ENCODE measurements at places on chromosomes 4 and X.

DNA sequence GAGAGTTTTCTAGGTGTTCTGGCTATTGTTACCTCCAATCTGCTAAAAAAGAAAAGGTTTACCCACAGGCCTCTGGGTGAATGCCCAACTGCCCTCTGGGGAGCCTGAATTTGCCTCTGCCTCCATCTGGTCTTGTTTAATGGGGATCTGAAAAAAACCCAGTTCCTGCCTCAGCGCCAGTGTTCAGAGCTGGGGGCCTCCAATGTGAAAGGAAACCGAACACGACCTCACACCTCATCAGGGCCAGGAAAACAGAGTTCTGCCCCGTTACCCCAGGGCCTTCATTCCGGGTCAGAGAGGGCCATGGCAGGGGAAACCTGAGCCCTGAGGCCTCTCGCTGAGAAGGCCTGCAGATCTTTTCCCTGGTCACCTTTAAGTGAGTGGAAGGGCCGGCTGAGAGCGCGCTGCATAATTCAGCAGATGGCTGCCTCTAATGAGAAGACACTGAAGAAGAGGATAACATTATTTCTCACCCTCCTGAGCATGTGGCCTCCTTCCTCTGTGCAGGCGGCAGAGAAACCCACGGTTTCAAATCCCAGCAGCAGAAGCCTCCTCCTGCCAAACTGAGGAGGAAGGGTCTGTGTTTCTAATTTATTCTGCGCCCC, 6.8 kb downstream of the SEPTIN6 start:
- peaks cover 58% of the 10 kb centered on the region for H3K4me1 ChIP-seq
- H3K27me3 ChIP-seq, result no peaks in the 10 kb centered on the region
- peak overlapping the region; percentile 99 for H3K27ac ChIP-seq
- H3K4me3 ChIP-seq, result peak overlapping the region; percentile 98

GRCh38 chrX:153059191-153060094, 3.2 kb downstream of the PNMA3 start:
- H3K27ac ChIP-seq, result no peak overlapping the region
- H3K4me1 ChIP-seq, result no peaks in the 10 kb centered on the region
- no peaks in the 10 kb centered on the region for H3K27me3 ChIP-seq
- H3K4me3 ChIP-seq, result no peak overlapping the region

DNA sequence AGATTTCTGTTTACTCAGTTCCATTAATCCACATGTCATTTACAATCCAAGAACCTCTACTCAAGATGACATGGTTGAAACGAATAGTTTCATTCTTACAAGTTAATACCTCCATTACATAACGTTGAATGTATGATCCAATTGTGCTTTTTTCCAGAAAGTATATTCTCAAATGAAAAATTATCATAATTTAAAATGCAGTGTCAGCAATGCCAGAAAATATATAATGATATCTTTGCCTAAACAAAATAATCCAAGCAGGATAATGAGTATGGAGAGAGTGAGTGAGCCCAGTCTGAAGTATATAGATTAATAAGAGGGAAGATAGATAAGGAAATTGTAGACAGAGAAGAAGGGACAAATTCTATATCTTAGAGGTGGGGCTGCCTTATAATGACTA, 505.0 kb downstream of the CENPC start:
- no peaks in the 10 kb centered on the region for H3K36me3 ChIP-seq
- no peak overlapping the region for H3K27ac ChIP-seq
- H3K4me3 ChIP-seq, result no peak overlapping the region
- H3K4me1 ChIP-seq, result no peaks in the 10 kb centered on the region
- no peaks in the 10 kb centered on the region for H3K27me3 ChIP-seq

DNA sequence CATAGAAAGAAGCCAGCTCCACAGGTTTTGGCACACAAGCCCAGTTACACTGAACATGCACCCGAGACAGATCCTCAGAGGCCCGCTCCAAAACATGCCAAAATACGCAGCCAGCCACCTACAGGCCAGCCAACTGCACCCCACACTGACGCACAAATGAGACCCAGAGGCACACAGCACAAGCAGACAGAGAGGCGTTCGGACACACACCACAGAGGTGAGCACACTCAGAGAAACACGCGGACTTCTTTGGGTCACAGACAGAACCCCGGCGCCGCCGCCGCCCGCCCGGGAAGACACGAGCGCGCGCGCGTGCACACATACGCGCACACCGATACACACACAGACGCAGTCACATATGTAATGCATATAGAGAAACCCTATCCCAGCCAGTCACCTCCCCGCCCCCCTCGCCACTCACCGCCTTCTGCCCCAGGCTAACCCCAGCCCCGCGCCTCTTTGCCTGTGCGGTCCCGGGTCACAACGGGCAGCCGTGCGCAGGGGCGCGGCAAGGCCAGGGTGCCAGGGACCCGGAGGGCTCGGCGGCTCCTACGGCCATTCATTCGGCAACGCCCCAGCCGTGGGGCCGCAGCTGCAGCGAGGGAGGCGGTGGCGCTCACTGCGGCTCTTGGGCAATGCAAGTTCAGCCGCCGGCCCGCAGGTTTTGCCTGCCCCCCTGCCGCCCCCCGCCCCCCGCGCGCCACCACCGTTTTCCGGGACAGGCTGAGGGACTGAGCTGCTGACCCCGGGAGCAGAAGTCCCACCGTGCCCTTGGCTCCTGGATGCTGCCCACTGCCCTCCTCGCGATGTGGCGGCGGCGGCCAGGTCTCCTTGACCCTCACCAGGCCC, 553 bp downstream of the SEPTIN6 start:
- H3K4me1 ChIP-seq, result peaks cover 21% of the 10 kb centered on the region
- H3K4me3 ChIP-seq, result peak overlapping the region; percentile 98
- peak overlapping the region; percentile 99 for H3K27ac ChIP-seq

- H3K4me1 ChIP-seq, result no peaks in the 10 kb centered on the region
- DNase-seq, result no peak
- no peaks in the 10 kb centered on the region for H3K27me3 ChIP-seq
- no peak overlapping the region for H3K27ac ChIP-seq
- peaks cover 11% of the 10 kb centered on the region for H3K36me3 ChIP-seq
Observed at GRCh38 chr4:22264261-22264660, 251.6 kb downstream of the ADGRA3 start.

DNA sequence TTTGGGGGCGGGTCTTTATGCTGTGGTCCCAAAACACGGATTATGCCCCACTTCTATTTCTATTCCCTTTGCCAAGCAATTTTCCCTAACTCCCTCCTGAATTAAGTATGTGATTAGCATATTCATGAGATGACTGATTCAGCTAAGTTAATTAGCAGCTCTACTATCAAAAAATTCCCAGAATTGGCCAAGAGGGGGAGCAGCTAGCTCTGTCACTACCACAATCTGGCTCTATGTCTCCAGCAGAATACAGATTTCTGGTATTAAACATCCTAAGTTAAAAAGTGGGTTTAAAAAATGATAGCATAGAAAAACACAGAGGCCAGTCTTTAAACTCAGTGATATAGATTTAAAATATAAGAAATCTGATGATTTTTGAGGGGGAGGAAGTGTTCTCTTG, 80.3 kb downstream of the GPC4 start:
- H3K27ac ChIP-seq, result no peak overlapping the region
- no peaks in the 10 kb centered on the region for H3K36me3 ChIP-seq
- DNase-seq, result no peak
- H3K27me3 ChIP-seq, result no peaks in the 10 kb centered on the region
- no peaks in the 10 kb centered on the region for H3K4me1 ChIP-seq
- no peak overlapping the region for H3K4me3 ChIP-seq

Measured in natural killer cell treated with Interleukin-12 subunit alpha and Interleukin-12 subunit beta and Interleukin-15 and Interleukin-18, amount 100 ng/mL, for 72 hours (primary cell).